ENCODE measurements at places on chromosomes 6 and 20.

- no peak for DNase-seq
Measured at GRCh38 chr20:48676795-48677460, 150.9 kb downstream of the PREX1 start.

GRCh38 chr6:112153926-112154607, 66.7 kb downstream of the FAM229B start:
- DNase-seq: peak; percentile 19

- no peak for DNase-seq
Measured at GRCh38 chr6:47144306-47144705, 102.2 kb upstream of the ADGRF1 start.

- DNase-seq: no peak
Measured at GRCh38 chr20:19249106-19249879, 36.9 kb downstream of the SLC24A3 start.

GRCh38 chr6:105310947-105311346, 91.9 kb downstream of the PREP start:
- DNase-seq: no peak

DNA sequence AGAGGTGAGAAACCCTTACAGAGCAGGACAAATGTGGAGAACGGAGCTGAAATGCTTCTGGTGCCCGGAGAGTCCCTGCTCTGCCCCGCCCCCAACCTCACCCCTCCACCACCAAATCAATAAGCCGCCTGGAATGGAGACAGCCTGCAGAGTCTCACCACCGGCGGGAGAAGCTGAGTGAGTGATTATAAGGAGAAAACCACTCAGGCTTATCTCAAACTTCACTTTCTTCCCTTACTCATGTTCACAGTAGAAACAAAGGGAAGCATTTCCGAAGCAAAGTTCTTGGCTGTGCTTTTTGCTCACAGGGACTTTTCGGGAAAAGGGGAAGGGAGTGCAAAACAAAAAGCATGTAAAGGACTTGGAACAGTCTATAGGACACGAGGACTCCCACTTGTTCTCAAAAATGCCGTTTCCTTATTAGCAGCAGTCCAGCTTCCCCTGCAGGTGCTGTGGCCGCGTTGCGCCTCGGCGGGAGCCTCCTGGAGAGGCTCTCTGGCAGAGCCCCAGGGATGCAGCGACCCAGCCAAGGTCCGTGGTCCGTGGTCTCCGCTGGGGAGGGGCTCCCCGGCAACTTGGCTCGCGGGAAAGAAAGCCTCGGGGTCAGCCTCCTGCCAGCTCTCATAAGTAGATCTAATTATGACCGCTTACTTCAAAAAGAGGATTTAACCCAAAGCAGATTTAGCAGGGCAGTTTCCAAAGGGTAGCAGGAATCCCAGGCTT, 64.8 kb upstream of the TMEM30A start:
- no peak for DNase-seq

GRCh38 chr6:129713806-129714333, 3.9 kb upstream of the ARHGAP18 start:
- no peak for DNase-seq

- no peak for DNase-seq
Measured at GRCh38 chr6:11500008-11500407, 37.5 kb upstream of the TMEM170B start.

DNA sequence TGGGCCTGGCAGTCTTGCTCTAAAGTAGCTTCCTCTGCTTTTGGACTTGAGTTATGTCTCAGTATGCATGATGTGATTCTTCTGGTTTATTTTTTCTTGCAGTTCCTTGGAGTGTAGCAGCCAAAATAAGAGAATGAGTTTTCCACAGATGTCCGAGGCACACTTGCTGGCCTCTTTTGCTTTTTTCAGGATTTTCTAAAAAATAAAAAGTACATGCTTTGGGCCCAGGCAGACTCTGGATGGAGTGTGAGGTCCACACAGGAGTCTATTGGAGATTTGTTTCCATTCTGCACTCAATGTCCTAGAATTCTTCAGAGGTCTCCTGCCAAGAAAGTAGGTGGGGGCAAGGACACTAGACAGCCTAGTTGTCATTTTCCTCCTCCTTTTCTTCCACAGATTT, 477.6 kb downstream of the EPM2A start:
- no peak for DNase-seq

GRCh38 chr6:88989215-88989614, 25.8 kb upstream of the RNGTT start:
- DNase-seq: no peak

GRCh38 chr6:151765444-151765886, 42.0 kb upstream of the ESR1 start:
- DNase-seq: peak; percentile 1

DNA sequence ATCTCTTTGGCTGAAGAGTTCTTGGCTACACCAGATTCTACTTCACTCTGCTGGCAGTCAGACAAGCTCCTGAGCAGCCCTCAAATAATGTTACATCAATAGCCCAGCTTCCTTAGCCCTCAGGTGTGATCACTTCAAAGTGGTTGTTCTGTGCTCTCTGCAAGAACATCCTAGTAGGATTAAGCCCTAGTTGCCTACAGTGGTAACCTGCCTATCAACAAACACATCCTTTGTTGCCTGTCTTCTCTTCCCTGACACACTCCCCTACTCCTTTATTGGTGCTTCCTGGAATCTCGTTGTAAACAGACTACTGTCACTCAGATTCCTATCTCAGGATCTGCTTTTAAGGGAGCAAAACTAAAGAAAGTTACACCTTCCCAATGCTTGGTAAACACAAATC, 45.1 kb upstream of the TASP1 start:
- DNase-seq: no peak

- DNase-seq: peak; percentile 64
Measured at GRCh38 chr6:26286168-26286877, 78.7 kb upstream of the BTN3A2 start.

GRCh38 chr20:35200267-35200666, 26.2 kb upstream of the MMP24 start:
- DNase-seq: no peak

DNA sequence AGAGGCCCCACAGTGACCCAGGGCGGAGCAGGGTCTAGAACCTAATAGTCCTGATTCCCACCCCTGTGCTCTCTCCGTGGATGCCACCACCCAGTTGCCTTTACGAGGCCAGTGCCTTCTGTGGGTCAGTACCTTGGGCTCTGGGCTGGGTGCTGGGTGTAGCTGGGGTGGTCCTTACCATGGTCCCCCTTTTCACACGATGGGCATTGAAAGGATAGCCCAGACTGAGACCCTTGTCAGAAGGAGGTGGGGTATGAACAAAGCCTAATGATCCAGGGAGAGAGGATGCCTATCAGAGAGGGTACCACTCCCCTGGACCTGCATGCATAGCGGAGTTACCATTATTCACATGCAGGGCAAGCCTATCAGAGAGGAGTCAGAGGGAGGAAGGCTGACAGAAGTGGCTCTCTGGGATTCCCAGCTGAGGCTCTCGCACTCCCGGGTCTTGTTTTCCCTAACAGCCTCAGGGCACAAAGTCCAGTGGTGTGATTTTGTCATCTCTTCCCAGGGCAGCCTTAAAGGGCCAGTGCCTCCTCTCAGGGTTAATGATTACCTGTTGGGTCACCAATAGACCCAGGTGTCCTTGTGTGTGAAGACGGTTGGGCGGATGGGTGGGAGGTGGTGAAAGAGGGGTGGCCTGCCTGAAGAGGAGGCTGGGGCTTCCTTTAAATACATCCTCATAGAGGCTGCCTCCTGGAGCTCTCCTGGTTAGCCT, 36.2 kb downstream of the VEGFA start:
- DNase-seq: no peak

DNA sequence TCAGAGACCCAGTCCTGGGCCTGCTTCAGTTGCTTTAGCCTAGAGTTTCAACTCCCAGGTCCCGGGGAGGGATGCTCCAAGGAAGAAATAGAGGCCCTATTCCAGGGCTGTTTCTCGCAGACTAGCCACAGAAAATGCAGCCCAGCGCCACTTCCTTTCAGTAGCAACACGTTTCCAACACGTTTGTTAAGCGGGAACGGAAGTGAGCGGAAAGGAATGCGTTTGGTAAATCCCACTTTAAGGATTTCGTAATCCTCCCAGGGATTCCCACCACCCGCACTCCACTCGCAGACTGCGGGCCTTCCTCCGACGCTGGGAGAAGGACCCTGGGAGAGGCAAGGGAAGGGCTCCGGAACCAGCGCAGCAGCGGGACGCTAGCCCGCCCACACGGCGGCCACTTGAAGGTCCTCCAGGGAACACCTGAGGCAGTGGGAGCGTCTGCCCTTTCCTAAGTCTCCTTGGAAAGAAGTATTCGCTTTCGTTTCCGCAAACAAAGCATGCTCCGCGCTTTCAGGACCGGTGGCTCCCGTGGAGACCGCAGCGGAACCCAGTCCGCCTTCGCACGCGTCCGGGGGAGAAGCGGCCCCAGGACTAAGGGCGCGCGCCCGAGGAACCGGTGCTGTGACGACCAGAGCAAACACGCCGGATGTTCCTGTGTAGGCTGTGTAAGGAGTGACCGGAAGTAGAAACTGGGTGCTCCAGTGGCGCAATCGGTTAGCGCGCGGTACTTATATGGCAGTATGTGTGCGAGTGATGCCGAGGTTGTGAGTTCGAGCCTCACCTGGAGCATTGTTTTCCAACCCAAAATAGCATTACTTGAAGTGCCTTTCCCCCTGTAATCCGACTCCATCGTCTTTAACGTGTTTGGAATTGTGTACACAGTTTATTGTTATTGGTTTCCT, 227.6 kb upstream of the PRSS16 start:
- peak; percentile 96 for DNase-seq

GRCh38 chr6:169568314-169569087, 133.3 kb downstream of the WDR27 start:
- no peak for DNase-seq

DNA sequence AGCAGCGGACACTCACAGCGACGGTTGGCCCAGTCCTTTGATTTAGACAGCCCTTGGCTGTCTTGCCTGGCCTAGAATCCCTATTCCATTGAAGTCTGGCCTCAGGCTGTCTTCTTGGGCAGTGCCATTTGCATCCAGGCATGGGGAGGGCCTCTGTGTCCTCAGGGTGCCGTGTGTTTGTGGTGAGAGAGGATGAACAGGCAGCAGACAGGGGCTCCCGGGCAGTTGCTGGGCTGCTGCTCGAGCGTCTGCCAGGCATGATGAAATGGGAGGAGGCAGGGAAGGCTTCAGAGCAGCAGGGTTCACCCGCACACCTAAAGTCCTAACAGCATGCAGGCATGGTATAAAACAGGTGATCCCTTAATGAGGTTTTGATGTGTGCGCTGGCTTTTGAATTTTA, 126.9 kb downstream of the SOBP start:
- no peak for DNase-seq

DNA sequence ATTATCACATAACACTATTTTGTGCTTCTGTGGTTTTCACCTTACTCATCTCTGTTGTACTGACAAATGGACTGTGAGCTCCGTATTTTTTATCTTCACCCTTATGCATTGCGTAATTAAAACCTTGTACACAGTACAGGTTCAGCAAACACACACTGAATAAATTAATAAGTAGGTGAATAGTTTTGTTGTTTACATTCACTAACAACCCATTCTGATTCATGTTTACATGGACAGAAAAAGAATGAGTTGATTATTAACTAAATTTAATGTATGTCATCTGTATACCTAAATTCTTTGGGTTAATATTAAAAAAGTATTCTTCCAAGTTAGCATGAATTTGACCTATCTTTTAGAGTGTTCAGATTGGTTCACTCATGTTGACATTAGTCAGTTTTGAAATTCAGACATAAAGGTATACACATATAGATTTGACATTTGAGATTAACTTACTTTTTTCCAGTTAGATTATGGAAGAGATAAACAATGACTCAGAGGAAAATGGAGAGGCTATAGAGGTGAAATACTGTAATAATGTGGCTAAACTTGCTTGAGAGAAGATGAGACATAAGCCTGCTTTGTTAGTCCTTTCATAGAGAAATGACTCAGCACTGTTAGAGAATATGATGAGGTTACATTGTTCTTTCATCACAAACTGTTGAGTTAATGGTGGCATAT, 541.7 kb upstream of the FLRT3 start:
- no peak for DNase-seq

DNA sequence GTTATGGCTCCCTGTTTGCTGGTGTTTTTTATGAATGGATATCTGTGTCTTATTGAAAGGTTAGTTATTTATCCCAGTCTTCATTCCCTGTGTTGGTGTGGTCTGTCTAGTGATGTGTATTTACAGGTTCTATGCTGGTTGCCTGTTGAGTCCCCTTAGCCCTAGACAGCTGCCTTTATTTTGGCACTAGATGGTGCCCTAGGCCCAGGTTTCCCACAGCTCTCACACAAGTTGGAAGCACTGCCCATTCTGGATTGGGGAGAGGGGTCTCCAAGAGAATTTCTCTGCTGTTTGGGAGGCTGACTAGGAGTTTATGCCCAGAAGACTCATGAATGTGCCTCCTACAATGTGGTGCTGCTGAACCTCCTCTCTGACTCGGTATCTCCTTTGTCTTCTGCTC, 12.4 kb downstream of the GRM1 start:
- DNase-seq: no peak

DNA sequence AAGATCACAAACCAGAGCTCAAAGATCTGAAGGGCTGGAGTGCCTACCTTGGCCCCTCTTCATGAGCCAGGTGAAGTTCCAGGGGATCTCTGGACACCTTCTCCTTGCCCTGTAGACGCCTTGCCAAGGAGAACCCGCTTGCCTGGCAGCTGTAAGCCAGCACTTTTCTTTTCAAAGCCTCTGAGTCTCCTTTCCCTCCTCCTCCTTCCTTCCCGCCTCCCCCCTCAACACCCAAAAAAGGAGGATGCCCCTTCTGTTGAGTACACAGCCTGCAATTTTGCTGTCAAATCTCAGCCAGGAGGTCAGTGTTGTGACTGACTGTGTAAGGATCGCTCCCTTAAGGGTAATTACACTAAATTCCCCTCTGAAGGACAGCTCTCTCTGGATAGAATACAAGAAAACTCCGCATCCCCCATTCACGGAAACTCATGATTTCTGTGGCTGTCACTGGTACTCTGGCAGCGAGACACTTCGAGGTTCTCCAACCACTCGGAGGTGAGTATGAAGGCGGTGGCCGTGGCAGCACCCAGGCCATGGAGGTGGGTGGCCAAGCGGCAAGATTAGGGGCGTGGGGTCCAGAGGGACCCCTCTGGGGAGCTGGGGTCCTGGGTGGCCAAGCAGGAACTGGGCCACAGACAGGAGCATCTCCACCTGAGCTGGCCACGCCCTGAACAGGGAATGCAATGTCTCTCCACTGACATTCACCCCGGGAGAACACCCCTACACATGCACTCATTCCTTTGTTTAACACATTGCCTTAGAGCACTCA, 23.2 kb upstream of the FOXP4 start:
- no peak for DNase-seq

DNA sequence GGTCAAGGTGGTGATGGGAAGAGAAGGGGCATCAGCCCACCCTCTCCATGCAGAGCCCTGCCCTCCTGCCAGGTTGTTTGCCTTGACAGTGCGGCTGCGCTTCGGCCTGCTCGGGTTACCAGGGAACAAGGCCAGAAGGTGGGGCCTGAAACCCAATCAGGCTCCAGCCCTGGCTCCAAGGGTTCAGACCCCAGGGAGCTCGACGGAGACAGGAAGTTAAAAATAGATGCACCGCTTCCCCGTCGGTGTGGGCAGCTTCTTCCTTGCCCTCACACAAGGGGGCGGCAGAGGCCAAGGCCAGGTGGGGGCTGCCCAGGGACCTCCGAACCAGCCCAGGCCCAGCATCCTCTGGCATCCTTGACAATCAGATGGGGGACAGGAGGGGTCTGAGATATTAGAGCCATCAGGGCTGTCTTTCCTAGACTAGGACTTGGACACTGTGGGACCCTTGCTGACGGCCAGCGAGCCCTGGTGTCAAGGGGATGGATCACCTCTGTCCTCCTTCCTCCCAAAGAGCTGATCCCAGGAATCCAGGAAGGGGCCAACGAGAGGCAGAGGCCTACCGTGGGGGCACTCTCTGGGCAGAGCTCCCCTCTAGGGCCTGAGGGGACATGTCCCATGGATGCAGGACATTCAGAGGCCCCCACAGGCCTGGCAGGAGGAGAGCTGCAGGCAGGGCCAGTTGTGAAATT, 65.2 kb downstream of the RIPOR3 start:
- no peak for DNase-seq

- no peak for DNase-seq
Measured at GRCh38 chr20:44616604-44616964, 34.2 kb downstream of the PKIG start.
